ENCODE measurements at places on chromosomes 5 and 9.

- DNase-seq = no peak
Measured at GRCh38 chr9:127223266-127223665, 41.3 kb upstream of the GARNL3 start.

DNA sequence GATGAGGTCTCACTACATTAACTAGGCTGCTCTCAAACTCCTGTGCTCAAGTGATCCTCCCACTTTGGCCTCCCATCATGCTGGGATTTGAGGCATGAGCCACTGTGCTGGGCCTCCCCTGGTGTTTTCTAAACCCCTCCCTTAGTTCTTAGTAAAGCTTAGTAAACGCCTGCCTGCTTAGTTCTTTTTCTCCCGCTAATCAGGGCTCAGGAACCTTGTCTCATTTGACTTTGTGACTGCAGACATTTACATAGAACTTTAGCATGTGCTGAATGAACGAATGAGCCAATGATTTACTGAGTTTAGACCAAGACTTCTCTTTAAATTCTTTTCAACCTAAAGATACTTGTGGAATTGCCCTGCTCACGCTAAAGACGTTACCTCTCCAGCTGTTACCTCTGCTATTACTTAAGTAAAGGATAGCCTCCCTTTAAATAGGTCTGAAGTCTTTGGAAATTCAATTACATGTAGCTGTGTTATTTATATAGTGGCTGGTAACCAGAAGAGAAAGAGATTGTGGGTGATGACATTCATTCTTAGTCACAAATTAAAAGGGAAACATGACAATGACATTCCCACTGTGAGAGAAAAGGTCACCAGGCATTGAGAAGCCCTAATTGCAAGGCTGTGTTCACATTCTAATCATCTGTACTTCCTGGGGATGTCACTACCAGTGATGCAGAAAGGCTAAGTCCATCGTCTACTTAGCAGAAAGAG is 18.6 kb upstream of the SUSD1 start:
- DNase-seq = no peak

DNA sequence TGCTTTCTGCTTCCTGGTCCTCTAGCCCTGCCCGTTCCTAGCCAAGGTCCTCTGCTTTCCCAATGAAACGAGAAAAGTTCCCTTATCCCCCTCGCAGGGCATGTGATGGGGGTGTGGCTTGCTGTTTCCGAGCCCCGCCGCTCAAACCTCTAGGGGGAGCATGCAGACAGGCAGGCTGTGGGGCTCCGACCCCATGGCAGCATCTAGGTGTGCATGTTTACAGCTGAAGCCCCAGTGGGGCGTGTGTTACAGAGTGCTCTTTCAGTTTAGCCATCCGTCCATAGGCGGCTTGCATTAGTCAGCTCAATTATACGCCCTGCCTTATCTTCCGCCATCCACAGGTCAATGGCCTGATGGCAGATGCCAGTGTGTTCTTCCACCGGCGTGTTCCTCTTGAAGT is 48.3 kb upstream of the SPATA31E1 start:
- no peak for DNase-seq

DNA sequence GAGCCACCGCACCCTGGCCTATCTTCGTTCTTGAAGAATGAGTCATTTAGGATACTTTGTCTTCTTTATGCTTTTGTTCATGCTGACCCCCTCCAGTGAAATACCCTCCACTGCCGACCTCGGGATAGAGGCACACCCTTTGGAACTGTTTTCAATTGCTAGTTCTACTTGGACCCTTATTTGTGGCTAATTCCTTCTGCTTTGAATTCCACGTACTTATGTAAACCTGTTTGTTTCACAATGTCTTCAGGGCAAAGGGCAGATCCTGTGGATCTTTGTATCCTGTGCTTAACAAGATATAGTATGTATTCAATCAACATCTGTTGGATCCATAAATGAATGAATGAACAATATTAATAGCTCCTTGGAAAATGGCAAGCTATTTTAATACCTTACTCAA is 19.6 kb upstream of the AOPEP start:
- no peak for DNase-seq

DNA sequence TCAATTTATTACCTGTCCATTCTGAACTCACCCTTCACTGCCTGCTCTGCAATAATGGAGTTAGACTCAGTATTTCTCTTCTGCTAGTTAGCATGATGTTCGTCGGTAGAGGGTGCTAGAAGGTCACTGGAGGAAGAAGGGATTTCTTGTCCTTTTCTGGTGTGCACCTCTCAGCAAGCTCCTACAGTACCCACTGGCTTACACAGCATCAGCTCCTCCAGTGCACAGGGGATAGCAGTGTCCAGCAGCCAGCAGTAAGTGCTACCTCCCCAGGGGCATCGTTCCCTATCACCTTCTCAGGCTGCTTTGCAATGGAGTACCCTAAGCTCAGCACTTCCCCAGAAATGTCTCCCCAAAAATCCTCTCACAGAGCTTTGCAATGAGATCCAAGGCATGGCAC is 45.9 kb upstream of the APC start:
- DNase-seq = no peak

DNA sequence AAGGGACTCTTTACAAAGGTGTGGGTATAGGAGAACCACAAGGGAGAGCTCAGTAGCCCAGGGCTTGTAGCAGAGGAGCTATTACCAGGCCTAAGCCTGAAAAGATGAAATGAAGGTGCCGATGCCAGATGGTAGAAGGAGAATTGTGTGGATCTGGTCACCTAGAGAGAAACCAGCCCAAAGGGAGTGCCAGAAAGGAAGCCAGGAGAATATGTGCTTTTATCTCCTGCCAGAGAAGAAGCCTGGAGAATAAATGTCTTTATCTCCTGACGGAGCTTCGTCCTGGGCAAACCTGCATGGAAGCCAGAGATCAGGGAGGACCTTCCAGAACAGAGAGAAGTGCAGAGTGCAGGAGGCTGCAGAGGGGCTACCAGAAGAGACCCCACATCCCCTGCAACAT is 142.6 kb downstream of the MED10 start:
- DNase-seq = no peak

DNA sequence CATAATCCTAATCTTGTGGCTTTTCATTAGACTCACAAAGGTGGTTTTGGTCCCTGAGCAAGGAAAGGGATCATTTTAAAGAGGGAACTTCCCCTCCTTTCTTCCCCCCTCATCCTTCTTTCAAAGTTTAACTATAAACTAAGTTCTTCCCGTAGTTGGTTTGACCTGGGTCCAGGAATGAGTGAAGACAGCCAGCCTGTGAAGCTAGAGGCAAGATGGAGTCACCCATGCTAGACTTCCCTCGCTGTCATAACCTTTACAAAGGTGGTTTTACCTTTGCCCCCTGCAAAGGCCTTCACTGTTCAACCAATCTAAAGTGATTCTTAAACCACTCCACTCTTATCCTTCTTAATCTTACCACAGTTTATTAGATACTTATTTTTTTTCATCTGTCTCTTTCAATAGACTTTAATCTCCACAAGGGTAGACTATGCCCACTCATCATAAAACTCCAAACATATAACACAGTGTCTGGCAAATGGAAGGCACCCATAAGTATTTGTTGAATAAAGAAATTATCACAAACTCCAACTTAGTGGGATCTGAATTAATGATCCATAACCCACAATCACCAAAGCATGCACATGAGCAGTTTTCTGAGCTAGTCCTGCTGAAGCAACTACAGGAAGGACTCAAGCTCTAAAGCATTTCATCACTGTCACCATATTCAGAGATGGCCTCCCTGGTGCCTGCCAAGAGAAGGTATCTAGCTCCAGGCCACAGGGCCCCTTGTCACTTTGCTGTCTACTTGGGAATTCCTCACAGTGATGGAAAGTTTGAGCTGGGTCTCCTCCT is 369.0 kb downstream of the SPOCK1 start:
- DNase-seq = no peak

DNA sequence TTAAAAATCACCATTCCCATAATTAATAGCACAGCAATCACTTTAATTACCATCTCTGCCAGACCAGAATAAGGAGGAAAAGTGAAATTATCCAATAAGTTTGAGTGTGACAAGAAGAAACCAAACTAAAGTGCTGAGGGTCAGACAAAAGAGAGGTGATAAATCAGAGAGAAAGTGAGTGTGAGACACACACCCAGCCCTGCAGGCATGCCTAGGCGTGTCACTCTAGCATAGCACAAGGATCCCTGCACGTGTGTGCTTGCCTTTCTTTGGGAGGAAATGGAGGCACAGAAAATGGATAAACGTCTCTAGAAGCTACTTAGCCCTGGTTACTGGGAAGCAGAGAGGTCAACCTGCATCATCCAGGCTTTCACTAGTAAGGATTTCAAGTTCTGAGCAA is 56.2 kb downstream of the SEMA6A start:
- DNase-seq = no peak
